ENCODE measurements at places on chromosomes 1 and 21. TPM values are rescaled to one million over a fixed set of nuclear protein-coding genes. Genes with fewer than 3 reads are reported as not detected.

PGLYRP3 gene
- polyA plus RNA-seq, result 0.16 TPM

DPT gene
- polyA plus RNA-seq, result 25.4 TPM

HHAT gene
- 0.46 TPM for polyA plus RNA-seq

RIMKLA gene
- polyA plus RNA-seq, result 6.6 TPM

ETV3L gene
- polyA plus RNA-seq, result not detected

HENMT1 gene
- 12.0 TPM for polyA plus RNA-seq

LHX4 gene
- polyA plus RNA-seq, result 0.44 TPM

ALX3 gene
- 0.13 TPM for polyA plus RNA-seq

PRAMEF9 gene
- polyA plus RNA-seq, result not detected

SAMSN1 gene
- polyA plus RNA-seq, result 16.4 TPM

ATP1A4 gene
- not detected for polyA plus RNA-seq

MROH7 gene
- 0.69 TPM for polyA plus RNA-seq

TRIM67 gene
- 0.09 TPM for polyA plus RNA-seq
